ENCODE measurements at places on chromosomes 7 and 10.

DNA sequence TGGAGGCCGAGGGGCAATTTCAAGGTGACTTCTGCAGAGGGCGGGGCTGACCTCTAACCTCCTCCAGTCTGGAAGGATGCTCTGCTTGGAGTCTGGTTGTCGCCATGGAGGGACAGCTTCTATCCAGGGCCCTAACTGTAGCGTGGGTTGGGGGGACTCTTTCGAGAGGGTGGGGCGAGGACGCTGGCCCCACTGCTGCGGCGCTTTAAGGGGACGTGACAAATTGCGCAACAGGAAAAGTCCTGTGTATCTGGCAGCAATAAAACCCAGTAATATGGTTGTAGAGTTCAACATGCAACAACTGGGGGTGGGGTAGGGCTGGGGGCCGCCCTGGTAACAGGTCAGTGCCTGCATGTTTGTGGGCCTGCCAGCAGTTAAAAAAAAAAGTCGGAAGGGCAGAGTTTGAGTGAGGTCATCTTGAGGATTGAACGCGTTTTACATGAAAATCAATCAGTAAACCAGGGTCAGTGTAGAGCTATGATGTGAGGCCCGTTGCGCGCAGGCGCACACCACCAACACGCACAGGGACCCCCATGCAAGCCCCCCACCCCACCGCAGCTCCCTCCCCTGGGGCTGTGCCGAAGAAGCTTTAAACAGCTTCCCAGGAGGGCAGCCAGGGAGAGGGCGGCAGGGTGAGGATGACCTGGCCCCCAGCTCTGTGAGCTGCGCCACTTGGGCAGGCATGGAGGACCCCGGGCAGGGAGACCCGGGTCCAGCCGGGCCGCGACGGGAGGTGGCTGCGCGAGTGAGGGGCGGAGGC lies 4.3 kb downstream of the SHH start:
- no peak for DNase-seq

DNA sequence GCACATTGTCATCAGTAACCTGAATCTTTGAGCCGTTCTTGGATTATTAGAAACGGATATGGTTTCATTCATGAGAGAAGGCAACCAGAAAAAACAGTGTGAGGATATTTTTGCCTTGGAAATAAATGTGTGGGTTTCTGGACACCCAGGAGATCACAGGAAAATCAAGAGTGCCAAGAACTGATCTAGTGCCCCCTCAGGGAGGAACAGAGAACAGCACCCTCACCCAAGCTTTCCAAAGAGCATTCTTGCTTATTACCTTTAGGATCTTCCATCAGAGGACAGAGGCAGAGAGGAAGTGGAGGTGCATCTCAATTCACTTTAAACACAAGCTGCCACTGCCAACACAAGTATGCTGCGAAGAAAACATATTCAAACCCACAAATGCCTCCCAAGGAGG lies 851.5 kb upstream of the COBL start:
- no peak for DNase-seq

DNA sequence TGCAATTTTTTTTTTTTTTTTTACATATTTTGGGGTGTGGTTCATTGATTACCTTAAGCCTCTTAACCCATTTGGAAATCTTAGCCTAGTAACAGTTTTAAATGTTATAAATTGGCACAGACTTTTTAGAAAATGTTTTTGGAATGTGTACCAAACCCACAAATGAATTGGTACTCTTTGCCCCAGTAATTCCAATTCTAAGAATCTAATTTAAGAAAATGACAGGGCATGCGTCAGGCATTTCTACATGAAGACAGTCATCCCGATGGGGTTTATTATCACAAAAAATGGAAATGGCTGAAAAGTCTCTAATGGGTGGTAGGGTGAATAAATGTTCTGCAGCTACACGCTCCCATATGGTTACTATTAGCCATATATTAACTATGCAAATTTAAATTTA lies 54.9 kb downstream of the ITIH5 start:
- DNase-seq, result no peak

DNA sequence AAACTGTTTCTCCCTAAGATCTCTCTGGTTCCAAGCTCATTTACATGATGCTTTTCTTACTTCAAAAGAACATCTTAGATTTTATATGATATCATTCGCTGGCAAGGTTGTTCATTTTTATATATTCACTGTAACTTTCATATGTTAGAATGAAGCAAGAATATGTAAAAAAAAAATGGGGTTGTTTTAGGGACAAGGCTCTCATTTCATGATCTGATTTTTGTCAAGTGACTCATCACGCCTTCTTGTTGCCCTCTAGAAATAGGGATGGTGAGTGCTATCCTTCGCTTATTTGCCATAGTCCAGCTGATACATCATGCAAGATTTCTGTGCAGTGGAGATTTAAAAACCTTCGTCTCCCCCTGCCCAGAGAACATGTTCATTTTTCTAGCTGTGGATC lies 14.0 kb upstream of the CELF2 start:
- peak; percentile 66 for DNase-seq

- no peak for DNase-seq
Observed at GRCh38 chr7:125547505-125547904, 617.9 kb upstream of the POT1 start.

DNA sequence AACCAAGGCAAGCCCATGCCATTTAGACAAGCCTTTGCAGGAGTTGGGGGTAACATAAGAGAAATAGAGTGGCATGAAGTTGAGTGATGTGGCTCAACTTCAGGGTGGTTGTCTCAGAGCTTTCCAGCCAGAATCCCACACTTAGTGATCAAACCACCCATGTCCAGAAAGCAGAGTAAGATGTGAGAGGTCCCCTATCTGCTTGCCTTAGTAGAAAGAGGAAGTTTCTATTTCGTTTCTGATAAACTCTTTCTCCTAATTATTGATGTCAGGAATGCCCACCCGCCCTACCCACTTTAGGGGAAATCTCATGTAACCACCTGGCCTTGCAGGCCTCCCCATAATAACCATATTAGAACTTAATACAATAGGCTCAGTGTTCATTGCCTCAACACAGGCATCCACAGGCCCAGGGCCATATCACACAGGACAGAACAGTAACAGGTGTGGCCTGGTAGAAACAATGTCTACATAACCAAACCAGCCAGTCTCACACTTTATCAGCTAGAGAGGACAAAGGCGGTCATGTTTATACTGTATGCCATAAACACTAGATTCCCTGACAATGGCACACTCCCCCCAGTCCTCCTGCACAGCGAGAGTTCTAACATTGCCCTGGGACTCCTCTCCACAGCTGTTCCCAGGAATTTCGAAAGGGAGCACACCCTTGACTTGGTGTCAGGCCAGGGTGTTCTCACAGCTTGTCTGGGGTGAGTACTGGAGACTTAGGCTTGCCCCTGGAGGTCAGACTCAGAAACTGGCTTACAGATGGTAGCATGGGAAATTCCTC lies 364.4 kb downstream of the CXCL12 start:
- no peak for DNase-seq

DNA sequence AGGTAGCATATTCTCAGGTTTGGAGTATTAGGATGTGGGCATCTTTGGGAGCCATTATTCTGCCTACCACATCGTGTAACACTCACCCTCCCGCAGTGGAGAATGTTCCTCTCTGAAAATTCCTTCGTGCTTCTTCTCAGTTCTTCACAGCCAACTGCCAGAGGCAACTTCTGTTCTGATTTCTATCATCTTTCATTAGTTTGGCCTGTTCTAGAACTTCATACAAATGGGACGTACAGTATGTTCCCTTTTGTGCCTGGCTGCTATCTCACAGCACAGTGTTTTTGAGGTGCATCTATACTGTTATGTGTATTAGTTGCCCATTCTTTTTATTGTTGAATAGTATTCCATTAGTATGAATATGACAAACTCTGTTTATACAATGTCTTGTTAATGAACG lies 8.9 kb upstream of the SLC26A3 start:
- DNase-seq, result no peak

GRCh38 chr10:101013365-101013825 lies 13.8 kb downstream of the LZTS2 start:
- no peak for DNase-seq

- peak; percentile 40 for DNase-seq
Observed at GRCh38 chr10:48285710-48286109, 11.2 kb upstream of the FRMPD2 start.

DNA sequence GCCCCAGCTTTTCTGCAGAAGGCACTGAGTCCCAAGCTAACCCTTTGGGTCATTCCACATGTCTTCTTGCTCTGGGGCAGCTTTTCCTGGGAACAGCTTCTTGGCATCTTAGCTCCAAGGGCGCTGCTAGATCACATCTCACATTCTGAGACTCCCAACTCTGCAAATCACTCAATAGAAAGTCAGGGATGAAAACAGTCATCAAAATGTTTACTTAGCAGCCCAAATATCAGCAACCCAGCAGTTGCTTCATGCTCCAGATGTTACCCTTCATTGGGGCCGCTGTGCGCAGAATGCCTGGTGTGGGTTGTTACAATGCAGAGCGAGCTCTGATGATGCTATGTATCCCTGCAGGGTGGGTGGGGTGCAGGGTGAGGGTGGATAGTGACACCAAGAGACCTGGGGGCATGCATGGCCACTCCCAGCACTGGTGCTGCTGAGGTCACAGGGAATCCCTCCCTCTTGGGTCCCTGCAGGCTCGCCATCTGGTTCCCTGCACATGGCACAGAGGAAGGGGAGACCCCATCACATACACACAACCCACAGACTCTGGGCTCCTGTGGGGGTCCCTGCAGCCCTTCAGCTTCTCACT lies 19.0 kb downstream of the WDFY4 start:
- no peak for DNase-seq

- DNase-seq, result no peak
Observed at GRCh38 chr10:14329746-14330173, 964 bp downstream of the FRMD4A start.

- no peak for DNase-seq
Observed at GRCh38 chr7:157614457-157615020, 277.7 kb downstream of the DNAJB6 start.

GRCh38 chr10:130128062-130128781 lies 8.0 kb upstream of the GLRX3 start:
- no peak for DNase-seq

DNA sequence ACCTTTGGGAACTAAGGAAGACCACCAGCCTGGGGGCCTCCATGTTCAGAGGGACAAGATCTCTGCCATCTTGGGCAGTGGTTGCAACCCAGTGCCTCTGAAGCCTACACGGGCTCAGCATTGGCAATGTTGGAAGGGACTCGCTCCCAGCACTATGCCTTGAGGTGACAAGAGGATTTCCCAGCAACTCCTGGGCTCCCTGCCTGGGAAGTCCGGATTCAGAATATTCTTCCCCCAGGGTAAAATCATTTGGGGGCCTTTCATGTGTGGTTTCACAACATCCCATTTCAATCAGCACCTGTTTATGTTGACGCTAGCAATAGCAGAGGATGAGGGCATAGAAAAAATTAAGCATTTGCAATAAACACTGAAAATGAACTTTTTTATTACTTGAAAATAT lies 509.8 kb upstream of the MGMT start:
- no peak for DNase-seq

DNA sequence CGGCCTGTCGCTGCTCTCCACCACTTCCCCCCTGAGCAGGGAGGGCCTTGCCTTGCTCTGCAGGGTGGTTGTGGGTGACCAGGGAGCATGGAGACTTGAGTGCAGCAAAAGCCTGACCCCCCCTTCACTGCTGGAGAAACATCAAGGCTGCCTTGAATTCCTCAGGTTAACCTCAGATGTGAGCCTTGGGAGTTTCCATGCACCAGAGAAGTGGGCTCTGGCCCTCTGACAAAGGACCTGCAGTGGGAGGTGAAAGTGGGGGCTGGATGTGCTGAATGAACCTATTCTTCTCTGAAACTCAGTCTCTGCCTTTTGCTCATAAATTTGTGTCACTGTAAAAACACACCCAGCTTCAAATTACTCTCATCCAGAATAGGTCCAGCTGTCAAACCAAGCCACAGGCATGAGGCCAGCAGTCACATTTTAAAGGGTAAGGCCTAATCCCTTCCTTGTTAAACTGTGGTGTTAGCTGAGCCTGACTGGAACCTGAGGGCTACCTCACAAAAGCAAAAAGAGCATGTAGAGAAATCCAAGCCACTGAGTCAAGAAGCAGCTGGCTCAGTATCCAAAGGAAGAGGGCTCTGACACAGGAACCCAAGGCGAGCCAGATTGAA lies 356.8 kb downstream of the CCSER2 start:
- no peak for DNase-seq

DNA sequence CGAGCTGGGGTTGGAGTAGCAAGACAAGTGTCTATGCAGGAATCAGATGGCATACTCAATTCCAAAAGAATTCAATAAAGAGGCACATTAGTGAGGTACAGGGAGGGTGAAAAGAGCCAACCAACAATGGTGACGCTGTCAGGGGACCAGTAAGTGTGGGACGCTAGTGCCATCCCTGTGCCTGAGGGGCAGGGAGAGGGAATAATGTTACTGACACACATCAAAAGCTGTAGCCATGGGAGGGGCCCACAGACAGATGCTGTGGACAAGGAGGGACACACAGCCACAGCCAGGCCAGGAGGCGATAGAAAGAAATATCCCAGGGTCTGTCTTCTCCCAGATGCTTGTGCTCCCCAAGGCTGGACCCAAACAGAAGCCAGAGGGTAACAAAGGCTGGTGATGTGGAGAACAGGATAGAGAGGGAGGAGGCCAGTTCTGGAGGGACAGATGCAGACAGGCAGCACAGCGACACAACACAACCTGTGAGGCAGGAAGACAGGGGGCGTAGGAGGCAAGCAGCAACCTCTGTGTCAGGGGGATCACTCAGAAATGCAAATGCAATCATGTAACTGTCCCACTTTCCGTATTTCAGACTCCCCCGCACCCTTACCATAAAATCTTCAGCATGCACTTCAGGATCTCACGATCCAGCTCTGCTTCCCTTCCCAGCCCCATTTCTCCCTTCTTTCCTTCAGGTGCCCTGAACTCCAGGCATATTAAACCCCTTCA lies 240.5 kb upstream of the FZD8 start:
- DNase-seq, result no peak

DNA sequence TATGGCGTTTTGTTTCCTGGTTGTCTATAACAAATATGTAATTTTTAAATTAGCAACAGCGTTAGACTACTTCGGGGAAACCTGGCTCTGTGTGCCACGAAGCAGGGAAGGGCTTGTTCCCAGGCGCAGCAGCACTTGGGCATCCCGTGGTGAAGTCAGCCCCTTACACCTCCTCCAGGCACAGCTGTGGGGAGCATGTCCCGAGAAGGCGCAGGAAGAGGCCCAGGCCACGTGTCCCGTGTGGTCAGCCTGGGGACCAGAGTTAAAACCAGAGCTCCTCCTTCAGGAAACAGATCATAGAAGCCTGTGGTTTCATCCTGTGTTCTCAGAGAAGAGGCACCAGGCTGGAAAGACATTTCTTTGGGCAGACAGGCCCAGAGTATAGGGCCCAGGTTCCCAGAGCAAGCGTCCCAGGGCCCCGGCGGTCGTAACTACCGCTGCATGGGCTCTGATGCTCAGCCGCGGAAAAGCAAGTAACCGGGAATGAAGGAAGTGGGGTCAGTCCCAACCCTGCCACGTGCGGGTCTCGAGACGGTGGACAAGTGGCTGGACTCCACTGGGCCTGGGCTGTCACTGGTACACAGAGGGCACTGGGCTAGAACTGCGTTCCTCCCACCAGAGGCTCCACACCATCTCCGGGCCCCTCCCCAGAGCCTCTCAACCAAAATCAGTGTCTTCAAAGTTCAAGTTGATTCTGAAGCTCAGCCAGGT lies 7.1 kb downstream of the NUDT1 start:
- peak; percentile 96 for DNase-seq
